ENCODE measurements at places on chromosomes 11 and 22.
A peak's percentile ranks its signal among the peaks of the same experiment; 100 is the strongest.

DNA sequence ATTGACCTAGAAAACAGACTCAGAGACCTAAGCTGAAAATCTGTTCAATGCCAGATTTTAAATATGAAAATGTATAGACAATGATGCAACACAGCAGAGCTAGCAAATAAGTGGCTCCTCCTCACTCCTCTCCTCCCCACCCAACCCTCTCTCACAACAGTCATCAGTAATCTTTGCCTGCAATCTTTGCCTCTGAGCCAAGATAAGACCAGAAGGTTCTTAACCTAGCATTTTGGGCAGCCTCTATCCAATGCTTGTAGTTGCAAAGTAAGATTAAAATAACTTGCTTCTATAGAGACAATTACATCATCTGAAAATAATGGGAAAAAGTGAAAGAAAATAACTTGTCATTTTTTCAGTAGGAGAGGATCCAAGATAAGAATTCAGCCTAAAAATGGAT is 117.3 kb downstream of the PARVA start:
- DNase-seq, result no peak

DNA sequence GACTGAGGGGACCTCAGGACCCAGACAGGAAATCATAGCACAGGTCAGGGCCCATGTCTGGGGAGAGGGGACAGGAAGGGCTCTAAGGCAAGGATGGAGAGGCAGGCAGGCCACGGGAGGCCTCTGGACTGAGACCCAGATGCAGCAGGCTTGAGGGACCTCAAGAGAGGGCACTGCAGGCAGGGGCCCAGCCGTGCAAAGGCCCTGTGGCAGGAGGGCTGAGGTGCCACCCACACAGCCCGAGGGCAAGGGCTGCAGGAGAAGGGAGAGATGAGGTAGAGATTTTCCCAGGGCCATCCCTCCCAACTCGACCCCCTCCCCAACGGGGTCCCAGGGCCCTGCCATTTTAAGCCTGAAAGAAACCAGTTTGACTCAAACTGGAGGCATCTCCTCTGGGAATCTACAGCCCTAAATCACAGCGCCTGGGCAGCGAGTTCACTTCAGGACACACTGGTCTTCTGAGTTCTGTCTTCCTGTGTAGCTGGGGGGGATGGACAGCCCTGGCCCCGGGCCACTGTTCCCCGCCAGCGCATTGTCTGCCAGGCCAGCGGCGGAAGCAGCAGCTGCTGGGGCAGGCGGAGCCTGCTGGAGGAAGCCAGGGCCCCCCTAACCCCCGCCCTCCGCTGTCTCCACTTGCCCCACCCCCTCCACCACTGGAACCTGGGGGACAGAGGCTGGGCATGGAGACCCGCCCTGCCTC is 20.3 kb upstream of the WNT7B start:
- peak; percentile 93 for DNase-seq

GRCh38 chr11:17778956-17779860 is 44.6 kb downstream of the KCNC1 start:
- no peak for DNase-seq

- DNase-seq, result no peak
Observed at GRCh38 chr11:129291546-129291945, 84.1 kb upstream of the BARX2 start.

GRCh38 chr22:48577014-48577690 is 1250.5 kb downstream of the BRD1 start:
- DNase-seq, result no peak

- no peak for DNase-seq
Observed at GRCh38 chr22:21797444-21798221, 62.0 kb upstream of the YPEL1 start.

- DNase-seq, result no peak
Observed at GRCh38 chr11:30652801-30653200, 66.6 kb upstream of the MPPED2 start.

- no peak for DNase-seq
Observed at GRCh38 chr22:47022475-47022874, 260.0 kb downstream of the TBC1D22A start.

- no peak for DNase-seq
Observed at GRCh38 chr11:60899046-60899936, 7.1 kb downstream of the PRPF19 start.

GRCh38 chr11:61193596-61193995 is 9.7 kb upstream of the PGA3 start:
- no peak for DNase-seq

DNA sequence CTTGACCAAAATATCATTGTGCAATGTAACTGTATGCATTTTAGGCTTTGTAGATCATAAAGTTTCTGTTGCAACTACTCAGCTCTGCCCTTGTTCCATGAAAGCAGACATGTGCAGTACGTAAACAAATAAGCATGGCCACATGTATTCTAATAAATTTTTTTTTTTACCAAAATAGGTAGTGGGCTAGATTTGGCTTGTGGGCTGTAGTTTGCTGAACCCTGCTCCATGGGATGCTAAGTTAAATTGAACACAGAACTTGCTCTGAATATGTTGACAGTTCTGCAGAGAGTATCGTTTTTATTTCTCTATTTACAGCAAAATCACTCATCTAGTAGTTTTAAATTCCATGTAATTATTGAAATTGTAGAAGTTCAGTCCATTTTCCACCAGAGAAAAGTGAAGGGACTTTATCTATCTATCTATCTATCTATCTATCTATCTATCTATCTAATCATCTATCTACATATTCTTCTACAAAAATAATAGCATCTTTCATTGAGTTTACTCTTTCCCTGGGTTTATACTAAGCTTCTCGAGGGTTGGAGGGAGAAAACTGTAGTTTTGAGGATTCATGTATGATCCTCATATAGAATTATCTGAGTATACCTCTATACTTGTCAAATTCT is 9.5 kb upstream of the OOSP4A start:
- no peak for DNase-seq

DNA sequence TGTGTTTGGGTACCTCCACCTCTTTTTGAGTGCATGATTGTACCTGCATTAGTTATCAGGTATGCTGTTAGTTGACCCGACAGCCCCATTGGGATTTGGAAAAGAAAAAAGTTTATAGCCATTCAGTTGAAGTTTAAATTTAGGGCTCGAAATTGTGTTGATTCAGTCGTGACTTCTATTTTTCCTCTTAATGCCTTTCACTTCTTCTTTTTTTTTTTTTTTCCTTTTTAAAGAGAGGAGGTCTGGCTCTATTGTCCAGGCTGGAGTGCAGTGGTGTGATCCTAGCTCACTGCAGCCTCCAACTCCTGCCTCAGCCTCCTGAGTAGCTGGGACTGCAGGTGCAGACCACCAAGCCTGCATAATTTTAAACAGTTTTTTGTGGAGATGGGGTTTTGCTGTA is 2.3 kb downstream of the STT3A start:
- no peak for DNase-seq

- DNase-seq, result no peak
Observed at GRCh38 chr11:126115127-126115495, 52.4 kb upstream of the CDON start.

- DNase-seq, result no peak
Observed at GRCh38 chr11:45184640-45185039, 38.2 kb downstream of the PRDM11 start.

DNA sequence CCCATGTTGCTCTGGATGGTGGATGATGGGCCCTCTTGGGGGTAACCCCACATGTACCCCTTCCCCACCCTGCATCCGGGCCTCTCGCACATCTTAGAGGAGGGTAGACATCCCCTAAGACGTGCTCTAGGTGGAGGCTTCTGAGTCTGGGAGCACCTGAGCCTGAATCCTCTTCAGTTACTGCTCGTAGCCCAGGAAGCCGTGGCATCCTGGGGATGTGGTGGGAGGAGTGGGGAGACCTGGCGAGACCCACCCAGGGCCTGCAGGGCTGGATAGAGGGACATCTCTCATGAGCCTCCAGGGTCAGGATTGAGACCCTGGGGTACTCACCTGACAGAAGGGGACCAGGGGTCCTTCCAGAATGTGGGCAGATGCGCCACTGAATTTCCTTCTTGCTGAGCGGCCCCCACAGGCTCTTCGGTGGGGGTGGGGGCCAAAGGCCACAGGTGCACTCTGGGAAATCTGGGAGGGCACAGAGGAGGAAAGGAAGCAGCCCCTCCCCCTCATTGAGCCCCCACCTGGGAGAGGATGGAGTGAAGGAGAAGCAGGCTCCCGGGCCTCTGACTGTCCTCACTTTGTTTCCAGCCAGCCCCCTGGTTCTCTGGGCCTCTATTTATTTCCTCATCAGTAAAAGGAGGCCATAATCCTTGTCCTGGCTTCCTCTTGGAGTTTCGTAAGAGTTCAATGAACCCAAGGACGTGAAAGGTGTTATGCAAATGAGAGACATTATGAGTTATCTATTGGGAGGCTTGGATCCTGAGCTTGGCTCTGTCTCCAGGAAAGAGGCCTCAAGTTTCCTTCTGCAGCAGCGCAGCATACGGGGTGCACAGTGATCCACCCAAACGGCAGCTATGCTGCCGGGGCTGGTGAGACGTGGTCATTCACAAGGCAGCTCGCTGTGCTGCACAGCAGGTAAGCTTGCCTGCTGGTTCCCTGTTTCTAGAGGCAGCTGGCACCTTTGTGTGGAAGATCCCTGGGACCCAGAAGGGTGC is 31.2 kb downstream of the KCNJ4 start:
- no peak for DNase-seq

Measured in AG09309 (cell line).